GM23248 (cell line): ENCODE measurements at places on chromosomes 3 and 15. TPM values are rescaled to one million over a fixed set of nuclear protein-coding genes. Genes with fewer than 3 reads are reported as not detected.

SLC24A1 gene
- 7.2 and 10.5 TPM in 2 replicates for total RNA-seq

TRH gene
- not detected in 2 replicates for total RNA-seq

MEIS2 gene
- 23.7 and 29.3 TPM in 2 replicates for total RNA-seq

DNA sequence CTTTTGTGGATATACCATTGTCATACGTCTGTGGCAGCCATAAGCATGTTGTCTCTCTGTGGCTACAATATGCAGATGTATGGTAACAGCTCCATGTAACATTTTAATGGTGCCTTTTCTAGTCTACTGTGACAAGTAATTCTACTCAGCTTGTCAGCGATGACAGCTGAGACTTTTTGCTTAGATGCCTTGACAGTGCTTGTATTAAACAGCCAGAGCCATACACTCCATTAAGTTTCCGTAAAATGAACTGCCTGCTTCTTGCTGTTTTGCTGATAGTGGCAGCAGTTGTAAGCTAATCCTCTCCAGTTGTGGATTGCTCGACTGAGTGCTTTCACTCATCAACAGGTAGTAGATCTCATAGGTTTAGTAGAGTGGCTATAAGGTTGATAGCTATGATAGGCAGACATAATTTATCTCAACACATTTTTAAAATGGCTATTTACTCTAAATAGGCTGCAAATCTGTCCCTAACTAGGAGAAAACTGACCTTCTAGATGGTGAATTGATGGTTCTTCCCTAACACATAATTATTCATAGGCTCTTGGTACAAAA, 260.2 kb upstream of the NAALADL2 start:
- no peak overlapping the region for H3K27ac ChIP-seq
- H3K4me1 ChIP-seq, result no peaks in the 10 kb centered on the region
- no peak overlapping the region for H3K4me3 ChIP-seq
- no peaks in the 10 kb centered on the region for H3K36me3 ChIP-seq

GRCh38 chr15:25431836-25432561, 6.8 kb downstream of the UBE3A start:
- H3K4me1 ChIP-seq, result peaks cover 26% of the 10 kb centered on the region
- H3K36me3 ChIP-seq, result no peaks in the 10 kb centered on the region
- no peak overlapping the region for H3K4me3 ChIP-seq
- no peak overlapping the region for H3K27ac ChIP-seq
- peak; percentile 19 for DNase-seq
- H3K27me3 ChIP-seq, result no peaks in the 10 kb centered on the region

DNA sequence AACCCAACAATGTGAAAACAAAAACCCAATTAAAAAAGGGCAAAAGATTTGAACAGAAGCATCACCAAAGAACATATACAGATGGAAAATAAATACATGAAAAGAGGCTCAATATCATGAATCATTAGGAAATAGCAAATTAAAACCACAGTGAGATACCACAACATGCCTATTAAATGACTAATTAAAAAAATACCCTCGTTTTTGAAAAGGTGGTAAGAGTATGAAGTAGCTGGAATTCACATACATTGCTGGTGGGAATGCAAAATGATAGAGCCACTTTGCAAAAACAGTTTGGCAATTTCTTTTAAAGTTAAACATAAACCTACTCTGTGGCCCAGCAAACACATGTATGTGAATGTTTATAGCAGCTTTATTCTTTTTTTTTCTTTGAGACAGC, 75.8 kb downstream of the B3GNT5 start:
- H3K36me3 ChIP-seq, result no peaks in the 10 kb centered on the region
- peaks cover 13% of the 10 kb centered on the region for H3K4me1 ChIP-seq
- 0 out of 2 replicates have a peak overlapping the region, but pooled peaks have one; percentile 8 for H3K4me3 ChIP-seq
- peak; percentile 53 for DNase-seq
- no peak overlapping the region for H3K27ac ChIP-seq

DNA sequence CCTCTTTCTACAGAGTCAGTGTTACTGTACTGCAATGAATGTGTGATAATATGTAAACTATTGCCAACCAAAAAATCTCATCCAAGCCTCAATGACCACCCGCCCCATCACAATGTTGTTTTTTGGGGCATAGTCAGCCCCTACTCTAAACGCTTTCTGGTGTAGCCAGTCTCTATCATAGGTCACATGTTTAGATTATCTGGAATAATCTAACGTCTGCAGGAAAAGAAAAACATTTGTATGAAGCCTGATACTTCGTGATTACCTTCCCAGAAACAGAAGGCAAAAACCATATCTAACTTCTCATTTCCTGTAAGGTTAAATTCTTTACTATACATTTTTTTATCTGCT, 1331.8 kb upstream of the GBE1 start:
- no peak overlapping the region for H3K27ac ChIP-seq
- DNase-seq, result no peak
- H3K4me3 ChIP-seq, result no peak overlapping the region
- no peaks in the 10 kb centered on the region for H3K36me3 ChIP-seq

DNA sequence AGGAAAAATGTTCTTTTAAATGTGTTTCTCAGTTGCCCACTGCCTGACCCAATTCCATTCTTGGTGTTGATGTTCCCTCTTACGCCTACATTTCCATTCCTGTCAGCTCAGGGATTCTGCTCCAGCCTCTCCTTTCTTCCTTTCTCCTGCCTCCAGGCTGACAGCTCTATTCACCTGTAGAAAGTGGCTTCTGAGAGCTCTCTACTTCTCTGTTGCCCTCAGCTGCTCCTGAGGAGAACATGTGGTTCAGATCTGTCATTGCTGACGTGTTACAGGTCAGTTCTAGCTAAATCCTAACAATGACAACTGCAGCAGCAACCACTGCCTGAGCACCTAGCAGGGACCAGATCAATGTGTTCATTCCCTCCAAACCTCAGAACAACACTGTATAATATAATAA, 144.9 kb upstream of the PLAAT1 start:
- no peak overlapping the region for H3K4me3 ChIP-seq
- H3K27me3 ChIP-seq, result peaks cover 8% of the 10 kb centered on the region; the same call in 1 of the 2 replicates
- no peak for DNase-seq
- H3K27ac ChIP-seq, result no peak overlapping the region
- no peaks in the 10 kb centered on the region for H3K36me3 ChIP-seq

- H3K27me3 ChIP-seq, result no peaks in the 10 kb centered on the region
- H3K4me3 ChIP-seq, result no peak overlapping the region
Observed at GRCh38 chr15:31338318-31338878, 11.8 kb downstream of the KLF13 start.

DNA sequence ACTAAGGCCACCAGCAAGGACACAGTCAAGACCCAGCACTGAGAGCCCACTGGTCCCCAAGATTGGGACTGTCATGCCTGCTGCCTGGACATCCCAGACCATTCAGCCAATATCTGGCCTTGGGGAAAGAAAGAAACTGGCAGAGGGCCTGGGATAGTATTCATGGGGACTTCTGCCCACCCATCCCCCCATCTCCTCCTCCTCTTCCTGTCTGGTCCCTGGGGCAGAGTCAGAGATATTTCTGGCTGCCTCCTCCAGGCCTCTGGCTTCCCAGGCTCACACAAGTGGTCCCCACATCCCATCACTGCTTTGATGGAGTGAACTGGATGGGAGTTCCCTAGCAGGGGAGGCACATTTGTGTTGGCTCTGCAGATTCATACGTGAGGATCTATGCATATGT, 4.2 kb upstream of the RASL12 start:
- H3K27me3 ChIP-seq, result peaks cover 6% of the 10 kb centered on the region; the same call in 1 of the 2 replicates
- no peaks in the 10 kb centered on the region for H3K36me3 ChIP-seq
- no peak overlapping the region for H3K4me3 ChIP-seq
- peaks cover 35% of the 10 kb centered on the region for H3K4me1 ChIP-seq
- peak; percentile 69 for DNase-seq
- H3K27ac ChIP-seq, result no peak overlapping the region

- H3K4me1 ChIP-seq, result no peaks in the 10 kb centered on the region
- no peak overlapping the region for H3K4me3 ChIP-seq
- no peak for DNase-seq
- no peaks in the 10 kb centered on the region for H3K27me3 ChIP-seq
Observed at GRCh38 chr3:5221701-5222100, 34.2 kb downstream of the EDEM1 start.

GRCh38 chr3:195820186-195820585, 8.5 kb upstream of the MUC4 start:
- H3K27ac ChIP-seq, result no peak overlapping the region
- DNase-seq, result no peak
- H3K36me3 ChIP-seq, result no peaks in the 10 kb centered on the region
- H3K4me1 ChIP-seq, result no peaks in the 10 kb centered on the region
- peaks cover 11% of the 10 kb centered on the region for H3K27me3 ChIP-seq
- H3K4me3 ChIP-seq, result no peak overlapping the region

DNA sequence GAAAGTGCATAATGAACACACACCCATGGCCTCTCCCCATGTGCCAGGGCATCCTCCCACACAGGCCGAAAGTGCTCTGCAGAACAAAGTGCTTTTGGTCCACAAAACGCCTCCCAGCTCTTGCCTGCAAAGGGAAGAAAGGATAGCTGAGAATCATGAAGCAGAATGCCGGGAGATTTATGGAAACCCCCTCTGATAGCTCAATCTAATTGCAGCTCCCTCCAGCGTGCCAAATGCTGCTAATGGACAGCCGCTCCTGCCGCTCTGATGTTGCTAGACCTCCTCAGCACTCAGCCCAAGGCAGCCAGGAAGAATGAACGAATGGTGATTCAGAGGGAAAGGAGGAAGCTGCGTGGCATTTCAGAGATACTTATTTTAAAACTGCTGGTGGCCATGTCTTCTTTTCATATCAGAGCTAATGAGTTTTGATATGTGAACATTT, 145.3 kb downstream of the TJP1 start:
- H3K4me1 ChIP-seq, result peaks cover 9% of the 10 kb centered on the region; the same call in 1 of the 2 replicates
- DNase-seq, result peak; percentile 49
- no peaks in the 10 kb centered on the region for H3K27me3 ChIP-seq
- H3K27ac ChIP-seq, result no peak overlapping the region
- H3K36me3 ChIP-seq, result no peaks in the 10 kb centered on the region
- H3K4me3 ChIP-seq, result no peak overlapping the region

- DNase-seq, result no peak
- no peak overlapping the region for H3K4me3 ChIP-seq
- H3K27ac ChIP-seq, result no peak overlapping the region
- no peaks in the 10 kb centered on the region for H3K36me3 ChIP-seq
Observed at GRCh38 chr3:48650723-48651122, 12.0 kb downstream of the CELSR3 start.

- H3K4me3 ChIP-seq, result no peak overlapping the region
- no peaks in the 10 kb centered on the region for H3K27me3 ChIP-seq
- H3K36me3 ChIP-seq, result no peaks in the 10 kb centered on the region
Observed at GRCh38 chr3:174639406-174639805, 219.7 kb upstream of the NAALADL2 start.

GRCh38 chr3:18743761-18744160, 318.6 kb upstream of the SATB1 start:
- H3K27me3 ChIP-seq, result no peaks in the 10 kb centered on the region
- no peak overlapping the region for H3K4me3 ChIP-seq
- H3K4me1 ChIP-seq, result no peaks in the 10 kb centered on the region

DNA sequence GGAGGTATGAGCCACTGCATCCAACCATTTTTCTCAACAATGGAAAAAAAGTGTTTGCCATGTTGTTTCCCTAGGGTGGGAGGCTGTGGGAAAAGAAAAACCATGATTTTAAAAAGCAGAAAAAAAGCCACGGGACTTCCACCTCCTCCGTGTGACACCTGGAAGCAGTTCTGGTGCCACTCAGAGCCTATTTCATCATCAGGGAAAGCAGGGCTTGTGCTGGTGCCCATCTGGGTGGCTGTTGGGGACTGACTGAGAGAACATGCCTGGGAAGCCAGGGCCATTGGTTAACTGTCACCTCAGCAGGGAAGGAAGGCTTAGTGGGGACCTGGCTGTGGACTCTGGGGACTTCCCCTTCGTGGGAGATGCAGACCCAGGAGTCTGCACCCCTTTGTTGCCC, 7.3 kb downstream of the RNU5B-1 start:
- no peaks in the 10 kb centered on the region for H3K36me3 ChIP-seq
- H3K4me1 ChIP-seq, result no peaks in the 10 kb centered on the region
- peaks cover 23% of the 10 kb centered on the region for H3K27me3 ChIP-seq
- DNase-seq, result no peak
